Inflammatory macrophage (primary cell): ENCODE measurements at places on chromosomes 7 and 10.
A peak's percentile ranks its signal among the peaks of the same experiment; 100 is the strongest.

DNA sequence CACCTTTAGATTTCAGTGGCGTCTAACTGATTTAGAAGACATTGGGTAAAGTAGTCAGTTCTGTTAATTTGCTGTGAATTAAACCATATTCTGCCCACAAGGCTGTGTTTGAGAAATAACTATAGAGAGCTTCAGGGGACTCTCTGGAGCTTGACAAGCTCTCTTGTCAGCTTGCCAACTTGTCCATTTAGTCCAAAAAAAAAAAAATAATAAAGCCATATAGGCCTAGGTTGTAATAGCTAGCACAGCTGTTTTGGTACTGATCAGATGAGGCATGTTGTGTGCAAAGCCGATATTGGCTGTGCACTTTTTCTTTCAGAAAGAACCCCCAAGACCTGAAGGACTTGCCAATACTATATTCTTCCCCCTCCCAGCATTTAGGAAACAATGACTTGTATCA lies 20.2 kb upstream of the ZNF282 start:
- no peak for DNase-seq

- no peak for DNase-seq
Measured at GRCh38 chr7:104358446-104359132, 30.2 kb downstream of the LHFPL3 start.

DNA sequence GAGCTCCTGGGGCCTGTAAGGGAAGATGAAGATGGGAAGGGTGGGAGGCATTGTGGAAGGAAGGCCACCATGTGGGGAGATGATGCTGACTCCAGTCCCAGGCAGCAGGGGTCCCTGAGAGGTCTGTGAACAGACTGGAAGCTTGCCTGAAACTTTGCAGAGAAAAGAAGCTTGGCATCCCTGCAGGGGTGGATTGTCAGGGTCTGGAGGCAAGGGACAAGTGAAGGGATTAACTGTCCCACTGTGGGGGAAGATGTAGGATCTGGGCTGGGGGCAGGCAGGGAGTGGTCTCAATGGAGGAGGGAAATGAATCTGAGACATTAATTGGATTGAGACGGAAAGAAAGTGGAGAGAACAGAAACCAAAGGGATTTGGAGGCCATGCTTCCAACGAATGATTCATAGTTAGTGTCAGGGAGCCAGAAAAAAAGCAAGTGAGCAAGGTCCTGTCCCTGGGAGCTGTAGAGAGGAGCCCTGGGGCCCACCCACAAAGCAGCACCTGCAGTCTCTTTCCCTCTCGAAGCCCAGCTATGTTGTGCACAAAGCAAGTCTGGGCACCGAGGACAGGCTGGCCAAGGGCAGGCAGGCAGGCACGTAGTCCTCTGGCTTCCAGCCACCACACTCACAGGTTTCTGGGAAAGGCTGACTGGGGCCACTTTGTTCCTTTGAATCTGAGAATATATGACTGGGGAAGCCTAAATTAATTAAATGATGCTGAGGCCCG lies 4.7 kb upstream of the SLC18A3 start:
- DNase-seq = no peak

GRCh38 chr10:67127441-67127840 lies 201.6 kb downstream of the LRRTM3 start:
- DNase-seq = no peak

DNA sequence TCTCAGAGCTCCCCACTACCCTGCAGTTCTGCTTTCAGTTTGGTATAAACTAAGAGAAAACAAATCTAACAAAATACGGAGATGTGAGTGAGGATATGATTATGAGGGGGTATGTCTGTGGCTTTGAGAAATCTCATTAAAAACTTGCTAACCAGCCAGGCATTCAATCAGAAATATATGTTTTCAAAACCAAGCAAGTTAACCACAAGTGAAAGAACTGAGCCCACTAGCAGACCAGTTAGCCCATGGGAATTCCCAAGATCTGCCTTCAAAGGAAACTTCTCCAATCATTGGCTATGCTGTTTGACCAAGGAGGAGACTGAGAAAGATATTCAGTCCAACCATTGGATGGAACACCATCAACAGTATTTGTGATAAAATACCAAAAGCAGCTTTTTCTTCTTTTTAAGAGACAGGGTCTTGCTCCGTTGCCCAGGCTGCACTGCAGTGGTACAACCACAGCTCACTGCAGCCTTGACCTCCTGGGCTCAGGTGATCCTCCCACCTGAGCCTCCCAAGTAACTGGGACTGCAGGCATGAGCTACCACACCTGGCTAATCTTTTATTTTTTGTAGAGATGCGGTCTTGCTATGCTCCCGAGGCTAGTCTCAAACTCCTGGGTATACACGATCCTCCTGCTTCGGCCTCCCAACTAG lies 41.2 kb downstream of the FGFR2 start:
- DNase-seq = no peak

- DNase-seq = no peak
Measured at GRCh38 chr10:104340111-104340526, 1.9 kb upstream of the ITPRIP start.

- no peak for DNase-seq
Measured at GRCh38 chr7:74441801-74442200, 11.9 kb upstream of the GTF2IRD1 start.

- DNase-seq = peak; percentile 92
Measured at GRCh38 chr7:131188367-131189339, 139.0 kb upstream of the MKLN1 start.

DNA sequence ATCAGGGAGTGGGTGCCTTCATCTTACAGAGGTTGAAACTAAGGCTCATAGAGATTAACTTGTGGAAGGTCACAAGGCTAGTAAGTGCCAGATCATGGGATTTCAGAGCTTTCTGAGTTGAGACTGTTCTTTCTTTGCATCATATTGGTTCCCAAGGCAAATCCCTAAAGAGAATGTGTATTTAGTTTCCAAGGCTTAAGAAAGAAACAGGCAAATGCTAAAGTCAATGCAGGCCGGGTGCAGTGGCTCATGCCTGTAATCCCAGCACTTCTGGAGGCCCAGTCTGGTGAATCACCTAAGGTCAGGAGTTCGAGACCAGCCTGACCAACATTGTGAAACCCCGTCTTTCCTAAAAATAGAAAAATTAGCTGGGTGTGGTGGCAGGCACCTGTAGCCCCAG lies 19.8 kb downstream of the CDK1 start:
- no peak for DNase-seq
